ENCODE measurements at places on chromosomes 6 and 20.
A peak's percentile ranks its signal among the peaks of the same experiment; 100 is the strongest.

GRCh38 chr6:2695454-2696095, 55.1 kb downstream of the MYLK4 start:
- DNase-seq = no peak

- no peak for DNase-seq
These were observed 414.4 kb upstream of the MMS22L start for GRCh38 chr6:97697456-97697855.

- DNase-seq = peak; percentile 46
These were observed 2.1 kb upstream of the RPS12 start for GRCh38 chr6:132812255-132812732.

GRCh38 chr6:167116109-167116837, 6.6 kb upstream of the CCR6 start:
- DNase-seq = no peak

DNA sequence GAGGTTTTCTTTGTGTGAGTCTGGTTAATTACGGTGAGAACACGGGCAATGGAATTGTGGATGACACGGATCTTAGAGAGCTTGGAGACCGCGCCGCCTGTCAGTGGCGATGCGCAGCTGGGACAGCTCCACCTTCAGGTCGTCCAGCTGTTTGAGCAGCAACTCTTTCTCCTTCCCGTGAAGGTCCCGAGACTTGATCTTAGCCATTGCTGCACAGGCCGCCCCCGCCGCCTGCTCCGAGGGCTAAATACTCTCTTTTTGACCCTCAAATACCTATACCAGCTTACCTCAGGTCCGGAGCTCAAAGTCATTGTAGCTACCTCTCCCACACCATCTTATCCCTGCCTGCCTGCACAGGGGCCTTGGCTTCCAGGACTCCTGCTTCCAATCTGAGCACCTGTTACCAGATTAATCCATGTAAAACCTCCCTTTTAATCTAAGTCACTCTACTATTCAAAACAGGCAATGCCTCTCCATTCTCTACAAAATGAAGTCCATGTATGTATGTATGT, 100.2 kb downstream of the PREP start:
- no peak for DNase-seq

- no peak for DNase-seq
These were observed 11.1 kb downstream of the TMEM74B start for GRCh38 chr20:1173698-1174097.

GRCh38 chr6:95231416-95231815, 345.9 kb upstream of the MANEA start:
- no peak for DNase-seq

- DNase-seq = no peak
These were observed 129.0 kb upstream of the BMP5 start for GRCh38 chr6:56004426-56004825.

GRCh38 chr20:7981374-7981773, 38.2 kb downstream of the TMX4 start:
- no peak for DNase-seq

DNA sequence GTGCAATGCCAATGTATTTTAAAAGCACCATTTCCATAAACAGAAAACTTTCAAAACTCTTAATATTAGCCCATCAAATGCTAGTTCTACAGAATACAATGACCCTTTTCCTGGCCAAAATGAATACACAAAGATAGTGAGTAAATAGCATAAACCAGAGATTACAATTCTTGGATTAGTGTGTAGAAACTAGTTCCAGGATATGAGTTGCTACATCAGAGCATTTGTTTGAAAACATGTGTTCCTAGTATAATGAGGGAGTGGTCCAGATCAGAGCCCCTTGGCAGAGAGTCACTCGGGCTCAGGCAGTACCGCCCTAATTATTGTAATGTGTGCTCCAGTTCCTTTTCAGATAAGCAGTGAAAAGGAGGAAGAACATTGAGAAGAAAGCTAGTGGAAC, 63.7 kb upstream of the COL21A1 start:
- DNase-seq = no peak

GRCh38 chr6:150770637-150771036, 94.9 kb upstream of the MTHFD1L start:
- no peak for DNase-seq

GRCh38 chr20:4170621-4171537, 155.5 kb upstream of the RNF24 start:
- DNase-seq = no peak

GRCh38 chr6:17632934-17633333, 32.8 kb downstream of the FAM8A1 start:
- no peak for DNase-seq

GRCh38 chr20:58312836-58313235, 3.3 kb downstream of the RAB22A start:
- DNase-seq = no peak

DNA sequence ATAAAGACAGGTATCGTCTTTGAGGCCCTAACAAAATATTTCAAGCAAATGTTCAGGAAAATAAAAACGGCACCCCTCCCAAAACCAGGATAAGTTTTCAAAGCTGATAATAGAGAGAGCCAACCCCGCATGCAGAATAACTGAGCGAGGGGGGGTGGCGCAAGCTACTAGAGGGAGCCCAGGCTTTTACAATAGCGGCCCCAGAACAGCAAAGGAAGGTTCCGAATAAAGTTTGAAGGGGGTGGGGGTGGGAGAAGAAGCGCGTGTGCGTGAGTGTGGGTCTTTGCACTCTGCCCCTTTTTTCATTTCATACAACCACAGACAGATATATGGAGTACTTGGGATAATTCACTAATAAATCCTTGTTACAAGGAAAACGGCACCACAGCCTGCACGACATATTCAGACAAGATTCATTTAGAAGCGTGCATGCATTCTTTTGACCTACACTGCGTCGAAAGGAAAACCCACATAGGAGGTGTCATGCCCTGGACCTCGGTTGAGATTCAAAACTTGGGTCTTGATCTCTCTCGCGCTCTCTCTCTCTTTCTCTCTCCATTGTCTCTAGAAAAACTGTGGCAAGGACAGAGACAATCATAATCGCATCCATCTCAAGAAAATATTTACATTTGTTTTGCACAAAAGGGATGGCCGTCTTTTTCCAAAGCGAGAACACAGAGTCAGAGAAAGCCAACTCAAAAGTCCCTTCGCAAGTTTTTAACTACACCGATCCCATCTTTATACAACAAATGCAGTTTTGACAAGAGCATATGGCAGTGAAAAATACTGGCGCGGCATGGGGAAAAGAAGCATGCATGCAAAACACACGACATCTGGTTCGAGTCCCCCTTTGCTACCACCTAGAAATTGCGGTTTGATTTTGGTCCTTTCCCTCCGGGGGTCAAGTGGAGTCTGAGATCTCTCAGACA, 1.6 kb downstream of the OLIG3 start:
- no peak for DNase-seq

DNA sequence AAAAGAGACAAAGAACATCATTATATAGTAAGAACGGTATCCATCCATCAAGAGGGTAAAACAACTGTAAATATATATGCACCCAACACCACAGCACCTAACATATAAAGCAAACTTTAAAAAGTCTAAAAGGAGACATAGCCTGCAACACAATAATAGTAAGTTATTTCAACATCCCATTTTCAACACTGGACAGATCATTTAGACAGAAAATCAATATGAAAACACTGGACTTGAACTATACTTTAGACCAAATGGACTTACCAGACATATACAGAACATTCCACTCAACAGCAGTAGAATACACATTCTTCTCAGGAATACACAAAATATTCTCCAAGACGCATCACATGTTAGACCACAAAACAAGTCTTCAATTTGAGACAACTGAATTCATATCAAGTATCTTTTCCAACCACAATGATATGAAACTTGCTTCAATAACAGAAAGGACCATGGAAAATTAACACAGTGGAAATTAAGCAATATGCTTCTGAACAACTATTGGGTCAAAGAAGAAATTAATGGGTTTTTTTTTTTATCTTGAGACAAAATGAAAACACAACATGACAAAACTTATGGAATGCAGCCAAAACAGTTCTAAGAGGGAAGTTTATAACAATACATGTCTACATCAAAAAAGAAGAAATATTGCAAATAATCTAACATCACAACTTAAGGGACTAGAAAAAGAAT, 23.9 kb upstream of the ASF1A start:
- no peak for DNase-seq

GRCh38 chr20:22819112-22819511, 216.0 kb upstream of the SSTR4 start:
- DNase-seq = no peak

GRCh38 chr6:157148391-157149323, 174.7 kb downstream of the TMEM242 start:
- no peak for DNase-seq

- DNase-seq = no peak
These were observed 590 bp downstream of the C20orf204 start for GRCh38 chr20:64036346-64037198.

- DNase-seq = no peak
These were observed 1.1 kb downstream of the EDN3 start for GRCh38 chr20:59301343-59302007.

DNA sequence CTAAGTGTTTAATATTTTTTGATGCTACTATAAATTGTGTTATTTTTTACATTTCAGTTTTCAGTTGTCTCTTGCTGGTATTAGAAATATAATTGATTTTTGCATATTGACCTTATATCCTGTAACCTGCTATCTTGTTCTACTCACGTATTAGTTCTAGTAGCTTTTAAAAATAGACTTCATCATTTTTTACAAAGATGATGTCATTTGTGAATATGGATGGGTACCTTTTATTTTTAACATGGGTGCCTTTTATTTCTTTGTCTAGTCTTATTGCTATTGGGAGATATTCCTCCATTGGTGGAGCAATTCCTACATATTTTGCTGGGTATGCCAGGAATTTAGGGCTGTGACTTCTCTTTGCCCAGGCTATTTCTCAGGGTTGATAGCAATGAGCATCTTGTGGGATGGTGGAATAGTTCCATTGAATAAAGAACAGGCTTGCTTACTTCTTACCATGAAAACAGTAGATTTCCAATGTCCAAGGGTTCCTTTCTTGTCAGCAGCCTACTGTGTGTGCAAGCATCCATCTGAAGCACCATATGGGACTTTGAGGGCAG, 149.7 kb downstream of the CARMIL1 start:
- DNase-seq = no peak

- no peak for DNase-seq
These were observed 47.9 kb downstream of the DEK start for GRCh38 chr6:18216411-18216810.

GRCh38 chr6:70045413-70045812, 179.1 kb downstream of the COL19A1 start:
- no peak for DNase-seq

DNA sequence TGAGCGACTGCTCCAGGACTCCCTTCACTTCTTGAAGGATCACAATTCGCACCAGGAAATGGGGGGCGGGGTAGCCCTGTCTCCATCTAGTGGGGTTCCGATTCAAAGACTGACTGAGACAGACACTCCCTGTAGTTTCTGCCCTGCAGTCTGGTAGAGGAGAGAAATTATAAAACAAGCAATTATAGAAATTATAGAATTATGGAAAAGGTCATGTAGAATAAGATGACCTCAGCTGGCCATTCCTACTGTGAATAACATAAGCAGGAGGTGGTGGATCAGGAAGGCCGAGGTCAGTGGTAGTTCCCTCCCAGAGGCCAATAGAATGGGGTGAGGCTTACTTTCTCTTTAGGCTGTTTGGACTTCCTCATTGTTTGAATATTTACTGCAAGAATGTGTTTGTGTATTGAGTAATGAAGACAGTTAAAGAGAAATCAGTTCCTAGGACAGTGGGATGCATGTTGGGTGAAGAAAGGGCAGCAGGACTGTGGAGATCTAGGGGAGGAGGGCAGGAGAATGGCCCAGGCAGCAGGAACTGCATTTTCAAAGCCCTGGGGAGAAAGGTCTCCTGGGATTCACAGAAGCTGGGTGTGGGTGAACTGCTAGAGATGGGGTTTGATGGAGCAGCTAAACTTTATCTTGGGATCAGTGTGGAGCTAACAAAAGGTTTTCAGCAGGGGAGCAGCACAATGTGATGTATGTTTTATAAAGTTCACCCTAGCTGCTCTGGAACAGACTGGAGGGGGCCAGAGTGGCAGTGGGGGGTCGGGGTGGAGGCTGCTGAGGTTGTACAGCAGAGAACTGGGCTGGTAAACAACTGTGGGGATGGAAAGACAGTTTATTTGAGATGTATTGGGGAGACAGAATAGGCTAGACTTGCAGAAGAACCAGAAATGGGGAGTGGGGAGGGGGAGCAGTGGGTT, 2.1 kb downstream of the ZNF341 start:
- no peak for DNase-seq

GRCh38 chr6:156934069-156934460, 156.9 kb downstream of the ARID1B start:
- DNase-seq = no peak

DNA sequence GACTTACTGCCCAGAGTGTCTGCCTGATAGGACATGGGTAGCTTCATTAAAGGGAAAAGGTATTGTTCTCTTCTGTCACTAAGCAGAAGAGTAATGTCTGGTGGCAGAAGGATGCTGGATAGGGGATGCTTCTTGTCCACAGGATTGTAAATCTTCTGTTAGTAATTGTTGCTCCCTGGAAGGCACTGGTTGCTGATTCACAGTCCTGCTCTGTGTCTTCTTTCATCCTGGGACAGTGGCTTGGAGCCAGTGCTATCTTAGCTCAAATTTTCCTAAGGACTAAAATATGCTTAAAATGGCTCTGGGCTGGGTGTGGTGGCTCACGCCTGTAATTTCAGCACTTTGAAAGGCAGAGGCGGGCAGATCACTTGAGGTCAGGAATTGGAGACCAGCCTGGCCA, 48.0 kb downstream of the SYTL3 start:
- DNase-seq = no peak

DNA sequence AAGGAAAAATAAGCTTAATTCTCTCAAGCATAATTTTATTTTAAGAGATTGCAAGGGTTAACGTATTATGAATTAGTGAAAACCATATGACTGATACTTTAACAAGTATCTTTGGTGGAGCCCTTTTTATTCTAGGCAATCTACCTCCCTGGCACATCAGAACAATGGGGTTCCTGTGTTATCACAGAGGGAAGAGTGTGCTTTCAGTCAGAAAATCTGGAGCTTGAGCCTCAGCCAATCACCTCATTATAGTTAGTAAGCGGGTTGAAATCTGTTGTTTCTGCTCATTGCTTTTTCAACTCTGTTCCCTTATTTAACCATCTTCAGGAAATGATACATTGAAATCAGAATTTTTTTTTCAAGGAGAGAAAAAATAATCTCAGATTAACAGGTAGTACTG, 391 bp downstream of the ADGRF1 start:
- DNase-seq = no peak

GRCh38 chr20:48725555-48725991, 102.2 kb downstream of the PREX1 start:
- no peak for DNase-seq

- no peak for DNase-seq
These were observed 51.9 kb downstream of the CBFA2T2 start for GRCh38 chr20:33541797-33542196.

Data from naive thymus-derived CD8-positive, alpha-beta T cell (primary cell).